ENCODE measurements at places on chromosomes 13 and 19.

- DNase-seq: no peak
Observed at GRCh38 chr13:100674572-100674871, at the start of gene TMTC4. TSS of gene TMTC4 (minus strand) at chr13:100674795. CDS start at chr13:100670362, 4,433 bp downstream.

GRCh38 chr13:50208826-50209335 is 193.6 kb downstream of the KCNRG start:
- peak; percentile 69 for DNase-seq

- DNase-seq: no peak
Observed at GRCh38 chr13:79589603-79590393, 108.8 kb downstream of the NDFIP2 start.

- no peak for DNase-seq
Observed at GRCh38 chr13:59320021-59320420, 843.7 kb downstream of the DIAPH3 start.

- no peak for DNase-seq
Observed at GRCh38 chr13:25112695-25113255, 16.8 kb downstream of the PABPC3 start.
